Effector memory CD4-positive, alpha-beta T cell (primary cell): ENCODE measurements at places on chromosomes 13 and 19.

DNA sequence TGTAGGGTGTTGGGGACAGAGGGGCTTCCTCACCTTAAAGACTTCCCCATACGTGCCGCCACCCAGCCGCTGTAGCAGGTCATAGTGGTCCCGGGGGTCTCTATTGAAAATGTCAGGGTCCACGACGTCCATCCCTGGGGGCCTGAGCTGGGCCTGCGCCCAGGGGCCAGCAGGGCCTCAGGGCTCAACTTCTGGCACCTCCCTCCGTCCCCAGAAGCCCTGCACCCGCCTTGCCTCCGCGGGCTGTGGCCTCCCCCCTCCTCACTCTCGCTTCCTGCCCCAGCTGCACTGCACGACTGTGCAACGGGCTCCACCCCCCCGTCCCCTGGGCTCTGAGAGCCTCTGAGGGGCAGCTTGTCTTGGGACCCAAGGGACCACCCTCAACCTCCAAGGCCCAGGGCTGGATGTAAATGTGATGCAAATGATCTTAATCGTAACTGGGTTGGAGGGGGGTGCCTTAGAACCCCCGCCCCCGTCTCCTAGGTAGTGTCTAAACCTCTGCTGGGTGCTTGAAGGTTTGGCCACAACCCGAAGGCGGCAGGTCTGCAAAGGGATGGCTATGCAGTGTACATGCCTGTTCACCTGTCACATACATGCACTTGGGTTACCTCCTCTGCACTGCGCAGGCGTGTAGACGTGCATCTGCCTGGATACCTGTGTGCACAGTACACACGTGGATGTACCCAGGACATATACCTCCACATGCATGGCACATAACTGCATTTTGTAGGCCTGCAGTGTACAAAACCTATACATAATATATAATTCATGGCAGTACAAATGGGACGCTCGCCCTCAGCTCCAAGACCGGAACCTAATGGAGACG lies at the start of gene MAP4K1:
MAP4K1 (minus strand) TSS at position 190 of the 826 bp plus-strand sequence; CDS start at position 132, 58 bp downstream.
- peak; percentile 44 for DNase-seq

DNA sequence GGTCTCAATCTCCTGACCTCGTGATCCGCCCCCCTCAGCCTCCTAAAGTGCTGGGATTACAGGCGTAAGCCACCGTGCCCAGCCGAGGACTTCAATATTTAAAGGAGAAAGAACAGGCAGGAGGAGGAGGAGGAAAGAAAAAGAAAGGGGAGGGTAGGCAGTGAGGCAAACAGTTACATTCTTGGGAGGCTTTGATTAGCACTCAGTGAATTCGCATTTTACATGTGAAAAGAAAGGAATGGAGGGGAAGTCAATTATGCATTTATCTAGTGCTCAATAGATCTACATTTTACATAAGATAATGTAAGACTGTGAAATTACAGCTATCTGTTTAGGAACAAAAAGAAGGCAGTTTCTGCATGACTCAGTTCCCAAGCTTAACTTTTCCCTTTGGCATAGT lies 30.9 kb upstream of the CXCL17 start:
- no peak for DNase-seq

- no peak for DNase-seq
Observed at GRCh38 chr13:75512253-75512652, 25.4 kb downstream of the COMMD6 start.

- peak; percentile 80 for DNase-seq
Observed at GRCh38 chr19:10461047-10461949, 41.0 kb downstream of the PDE4A start.

- DNase-seq = no peak
Observed at GRCh38 chr13:63909726-63910375, 2494.2 kb upstream of the PCDH20 start.

DNA sequence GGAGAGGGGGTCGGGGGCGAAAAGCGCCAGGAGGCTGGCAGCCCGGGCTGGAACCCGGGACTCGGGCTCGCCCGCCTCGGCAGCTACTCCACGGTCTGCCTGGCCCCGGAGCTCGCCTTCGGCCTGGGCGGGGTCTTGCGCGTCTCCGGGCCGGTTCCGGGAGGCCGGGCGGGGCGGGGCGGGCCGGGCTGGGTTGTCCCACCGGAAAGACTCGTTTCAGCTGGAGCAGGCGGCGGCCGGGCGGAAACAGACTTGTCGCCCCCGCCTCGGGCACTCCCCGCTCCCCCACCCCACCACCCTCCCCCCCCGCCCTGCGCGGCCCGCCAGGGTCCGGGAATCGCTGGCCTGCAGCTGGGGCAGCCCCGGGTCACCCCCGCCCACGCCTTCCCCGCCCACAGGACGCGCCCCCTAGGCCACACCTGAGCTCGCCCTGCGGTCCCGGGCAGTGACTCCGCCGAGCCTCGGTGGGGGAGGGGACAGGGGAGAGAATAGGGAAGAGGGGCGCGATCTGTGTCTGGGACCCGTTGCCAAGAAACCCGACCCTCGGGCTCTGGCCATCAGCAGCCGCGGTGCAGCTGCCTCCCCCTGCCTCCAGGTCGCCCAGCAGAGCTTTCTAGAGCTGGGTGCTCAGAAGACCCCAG lies 109.4 kb downstream of the KCTD15 start:
- no peak for DNase-seq

DNA sequence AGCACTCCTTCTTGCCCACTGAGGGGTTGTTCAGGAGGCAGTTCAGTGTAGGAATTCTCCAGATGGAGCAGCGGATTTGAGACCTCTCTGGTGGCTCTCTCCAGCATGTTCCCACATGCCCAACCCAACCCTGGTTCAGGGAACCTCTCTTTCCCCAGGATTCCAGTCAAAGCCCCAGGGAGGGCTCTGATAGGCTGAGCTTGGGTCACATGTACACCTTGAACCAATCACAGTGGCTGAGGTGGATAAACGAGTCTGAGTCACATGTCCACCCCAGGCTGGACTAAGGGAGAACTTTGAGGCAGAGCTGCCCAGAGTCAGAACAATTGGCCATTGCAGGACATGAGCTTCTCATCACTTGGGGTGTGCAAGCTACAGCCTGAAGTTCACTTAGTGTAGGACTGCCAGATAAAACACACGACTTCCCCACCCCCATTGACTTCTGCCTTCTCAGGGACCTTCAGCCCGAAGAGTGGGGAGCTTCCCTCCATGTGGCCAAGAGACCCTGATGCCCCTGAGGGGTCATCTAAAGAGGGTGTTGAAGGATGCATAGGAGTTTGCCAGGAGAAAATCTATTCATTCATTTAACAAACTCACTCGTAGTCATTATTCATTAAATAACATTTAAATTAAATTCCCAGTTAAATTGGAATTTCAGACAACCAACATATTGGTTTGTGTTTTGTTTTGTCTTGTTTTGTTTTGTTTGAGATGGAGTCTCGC lies 4.0 kb upstream of the MAST3 start:
- DNase-seq = no peak

GRCh38 chr19:50796634-50797428 lies 6.6 kb downstream of the ACP4 start:
- DNase-seq = no peak

GRCh38 chr19:10120538-10121189 lies 965 bp upstream of the EIF3G start:
- DNase-seq = no peak

GRCh38 chr19:55624109-55625003 lies at the start of gene ZNF784:
ZNF784 (minus strand) TSS chr19:55624566; CDS start chr19:55624561, 5 bp downstream.
- peak; percentile 93 for DNase-seq

DNA sequence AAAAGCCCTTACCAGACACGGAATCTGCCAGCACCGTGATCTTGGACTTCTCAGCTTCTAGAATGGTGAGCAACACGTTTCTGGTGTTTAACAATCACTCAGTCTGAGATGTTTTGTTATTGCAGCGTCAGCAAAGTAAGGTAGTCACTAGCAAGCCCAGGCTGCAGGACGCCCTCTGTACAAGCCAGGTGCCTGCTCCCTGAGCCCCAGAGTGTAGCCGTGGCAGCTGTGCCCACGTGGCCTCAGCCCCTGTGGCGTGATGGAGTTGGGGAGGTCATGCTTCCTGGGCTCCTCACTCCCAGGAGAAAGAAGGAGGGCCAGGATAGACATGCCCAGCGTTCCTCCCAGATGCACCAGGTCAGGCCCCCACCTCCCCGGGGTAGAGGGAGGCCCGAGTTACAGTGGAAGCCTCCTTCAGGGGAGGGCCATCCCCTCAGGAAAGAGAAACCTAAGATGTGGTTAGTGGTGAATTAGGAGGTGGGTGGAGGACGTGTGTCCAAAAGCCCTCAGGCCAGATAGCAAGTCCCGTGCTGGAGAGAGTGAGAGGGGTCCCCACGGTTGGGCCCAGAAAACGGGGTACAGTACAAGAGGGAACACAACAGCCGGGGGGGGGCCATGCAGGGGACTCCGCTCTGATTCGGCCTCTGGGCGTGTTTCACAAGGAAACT lies 169.6 kb upstream of the SOX1 start:
- no peak for DNase-seq

DNA sequence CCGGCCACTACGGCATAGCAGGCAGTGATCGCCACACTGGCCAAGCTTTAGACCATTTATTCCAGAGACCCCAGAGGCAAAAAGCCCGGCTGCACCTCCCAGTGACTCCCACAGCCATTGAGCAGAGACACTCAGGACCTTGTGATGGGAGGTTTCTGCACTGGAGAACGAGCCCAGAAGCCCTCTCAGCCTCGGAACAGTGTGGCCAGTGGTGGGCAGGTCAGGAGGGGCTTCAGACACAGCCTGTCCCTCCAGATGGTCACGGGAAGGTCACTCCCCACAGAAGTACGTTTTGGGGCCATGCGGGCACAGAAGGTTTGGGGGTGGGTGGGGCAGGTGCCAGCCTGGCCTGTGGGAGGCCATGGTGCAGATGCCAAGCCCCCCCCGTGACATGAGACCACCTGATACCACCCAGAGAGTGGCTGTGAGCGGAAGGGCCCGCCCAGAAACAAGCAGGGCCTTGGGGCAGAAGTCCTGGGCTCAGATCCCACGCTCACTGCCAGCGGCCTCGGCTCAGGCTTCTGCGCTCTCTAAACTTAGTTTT lies 599 bp upstream of the F10 start:
- DNase-seq = no peak

GRCh38 chr13:101621099-101621498 lies 168.6 kb downstream of the ITGBL1 start:
- DNase-seq = no peak

DNA sequence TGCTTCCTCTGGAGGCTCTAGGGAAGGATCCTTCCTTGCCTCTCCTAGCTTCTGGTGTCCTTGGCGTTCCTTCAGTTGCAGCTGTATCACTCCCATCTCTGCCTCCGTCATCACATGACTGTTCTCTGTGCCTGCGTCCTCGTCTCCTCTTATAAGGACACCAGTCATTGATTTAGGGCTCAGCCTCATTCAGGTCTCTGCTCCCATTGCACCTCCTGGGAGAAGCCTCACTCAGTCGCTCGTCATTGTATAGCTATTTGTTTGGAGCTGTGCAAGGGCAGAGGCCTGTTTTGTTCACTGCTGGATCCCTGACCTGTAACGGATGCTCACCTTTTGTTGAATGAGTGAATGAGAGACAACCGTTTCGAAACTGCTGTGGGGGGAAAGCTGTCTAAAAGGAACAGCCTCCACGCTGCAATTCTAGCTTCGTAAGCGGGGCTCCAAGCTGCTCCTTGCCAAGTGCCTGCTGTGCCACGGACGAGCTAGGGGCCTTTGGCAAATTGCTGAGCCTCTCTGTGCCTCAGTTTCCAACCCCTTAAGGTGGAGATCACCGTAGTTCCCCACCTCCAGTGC lies 17.2 kb downstream of the BRSK1 start:
- DNase-seq = no peak

DNA sequence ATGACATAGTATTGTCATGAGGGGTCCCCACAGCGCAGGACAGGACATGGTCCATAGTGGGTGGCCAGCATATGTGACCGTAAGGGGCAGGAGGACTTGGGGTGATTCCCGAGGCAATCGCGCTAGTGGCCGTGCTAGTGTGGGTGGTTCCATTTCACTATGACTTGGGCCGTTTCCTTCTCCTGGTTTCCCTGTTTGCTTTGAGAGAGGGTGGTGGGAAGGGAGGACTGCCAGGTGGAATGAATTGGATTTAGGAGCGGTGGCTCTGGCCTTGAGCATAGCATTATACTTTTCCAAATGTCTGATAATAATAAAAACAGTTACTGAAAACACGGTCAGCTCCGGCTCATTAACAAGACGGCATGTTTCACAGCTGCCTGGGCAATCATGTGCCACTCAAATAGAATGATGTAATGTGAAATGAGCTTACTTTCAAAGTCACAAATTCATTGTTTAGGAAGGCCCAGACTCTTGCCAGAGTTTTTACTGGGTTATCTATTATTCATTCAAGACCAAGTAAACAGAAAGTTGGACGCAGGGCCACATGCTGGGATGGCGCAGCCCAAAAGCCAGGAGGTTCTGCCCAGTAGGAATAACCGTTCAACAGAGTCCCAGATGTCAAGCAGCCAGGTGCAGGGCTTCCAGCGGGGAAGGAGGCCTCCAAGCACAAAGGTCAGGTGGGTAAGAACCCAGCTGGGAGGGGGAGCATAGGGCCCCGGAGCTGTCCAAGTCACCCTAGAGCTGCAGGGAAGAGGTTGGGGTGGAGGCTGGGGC lies 19.6 kb upstream of the SLC15A1 start:
- no peak for DNase-seq

DNA sequence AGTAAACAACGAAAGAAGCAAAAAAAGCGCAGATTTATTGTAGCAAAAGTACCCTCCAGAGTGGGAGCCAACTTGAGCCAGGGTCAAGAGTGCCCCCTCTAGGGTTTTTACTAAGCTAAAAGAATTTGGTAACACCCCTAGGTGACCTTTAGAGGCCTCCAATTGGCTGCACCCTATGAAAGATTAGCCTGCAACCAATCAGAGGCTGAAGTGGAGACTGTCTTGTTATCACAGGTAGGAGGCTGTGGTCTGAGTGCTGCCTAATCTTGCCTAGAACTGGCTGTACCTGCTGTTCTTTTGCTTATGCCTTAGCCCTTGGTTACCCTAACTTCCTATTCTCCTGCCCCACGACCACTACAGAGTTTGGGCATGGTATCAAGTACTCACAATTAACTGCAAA lies 38.3 kb downstream of the ANKRD10 start:
- DNase-seq = no peak

GRCh38 chr19:30376272-30376671 lies 4.1 kb downstream of the ZNF536 start:
- no peak for DNase-seq
